ENCODE measurements at places on chromosomes 7 and 10. TPM values are rescaled to one million over a fixed set of nuclear protein-coding genes. Genes with fewer than 3 reads are reported as not detected.

The KLF6 gene
- 51.3 TPM for polyA plus RNA-seq

The ZNF722 gene
- polyA plus RNA-seq: not detected

The SUGCT gene
- 13.0 TPM for polyA plus RNA-seq

The GPR15LG gene
- polyA plus RNA-seq: 0.17 TPM

The FGFBP3 gene
- polyA plus RNA-seq: 3.6 TPM

The CHRM2 gene
- polyA plus RNA-seq: 2.9 TPM

The ACSM6 gene
- polyA plus RNA-seq: 0.33 TPM

Measured in renal cortex interstitium (tissue), 15 donors.